ENCODE measurements at places on chromosomes 11 and 22.
A peak's percentile ranks its signal among the peaks of the same experiment; 100 is the strongest.

- H3K27ac ChIP-seq: no peak overlapping the region
- no peak for DNase-seq
- H3K4me3 ChIP-seq: no peak overlapping the region
- H3K4me1 ChIP-seq: no peaks in the 10 kb centered on the region
- no peaks in the 10 kb centered on the region for H3K36me3 ChIP-seq
- H3K27me3 ChIP-seq: no peaks in the 10 kb centered on the region
These were observed 13.2 kb downstream of the C11orf87 start for GRCh38 chr11:109435121-109435742.

- H3K4me1 ChIP-seq: peaks cover 4% of the 10 kb centered on the region
- no peaks in the 10 kb centered on the region for H3K27me3 ChIP-seq
- H3K4me3 ChIP-seq: no peak overlapping the region
- no peak overlapping the region for H3K27ac ChIP-seq
- no peaks in the 10 kb centered on the region for H3K36me3 ChIP-seq
These were observed 232.4 kb downstream of the MIAT start for GRCh38 chr22:26889802-26890201.

DNA sequence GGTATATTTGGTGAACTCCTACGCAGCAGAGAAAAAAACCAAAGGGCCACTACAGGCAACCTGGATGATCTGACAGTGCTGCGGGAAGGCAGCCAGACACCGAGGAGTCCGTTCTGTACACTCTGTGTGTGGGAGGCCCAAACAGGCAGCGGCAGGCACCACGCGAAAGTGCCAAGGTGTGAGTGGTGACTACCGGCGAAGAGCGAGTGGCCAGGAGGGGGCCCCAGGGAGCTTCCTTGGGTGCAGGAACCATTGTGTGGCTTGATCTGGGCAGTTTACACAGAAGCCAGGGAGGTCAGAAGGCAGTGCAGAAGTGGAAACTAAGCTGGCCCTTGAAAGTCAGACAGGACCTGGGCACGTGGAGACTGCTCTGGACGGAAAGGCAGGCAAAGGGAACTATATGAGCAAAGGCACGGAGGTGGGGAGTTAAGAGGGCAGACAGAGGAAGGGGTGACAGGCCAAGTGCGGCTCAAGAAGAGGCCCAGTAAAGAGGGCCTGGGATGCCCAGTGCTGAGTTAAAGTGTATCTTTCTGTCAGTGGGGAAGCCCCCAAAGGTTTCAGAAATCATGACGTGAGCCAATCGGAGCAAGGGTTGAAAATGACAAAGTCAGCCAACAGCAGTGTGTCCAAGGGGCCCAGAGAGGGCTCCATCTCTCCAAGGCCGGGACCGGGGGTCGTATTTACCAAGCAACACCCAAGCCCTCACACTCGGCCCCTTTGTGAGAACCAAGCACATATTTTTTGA is 10.6 kb downstream of the TMEM184B start:
- H3K4me1 ChIP-seq: peaks cover 6% of the 10 kb centered on the region
- H3K4me3 ChIP-seq: no peak overlapping the region
- no peak overlapping the region for H3K27ac ChIP-seq
- DNase-seq: no peak

DNA sequence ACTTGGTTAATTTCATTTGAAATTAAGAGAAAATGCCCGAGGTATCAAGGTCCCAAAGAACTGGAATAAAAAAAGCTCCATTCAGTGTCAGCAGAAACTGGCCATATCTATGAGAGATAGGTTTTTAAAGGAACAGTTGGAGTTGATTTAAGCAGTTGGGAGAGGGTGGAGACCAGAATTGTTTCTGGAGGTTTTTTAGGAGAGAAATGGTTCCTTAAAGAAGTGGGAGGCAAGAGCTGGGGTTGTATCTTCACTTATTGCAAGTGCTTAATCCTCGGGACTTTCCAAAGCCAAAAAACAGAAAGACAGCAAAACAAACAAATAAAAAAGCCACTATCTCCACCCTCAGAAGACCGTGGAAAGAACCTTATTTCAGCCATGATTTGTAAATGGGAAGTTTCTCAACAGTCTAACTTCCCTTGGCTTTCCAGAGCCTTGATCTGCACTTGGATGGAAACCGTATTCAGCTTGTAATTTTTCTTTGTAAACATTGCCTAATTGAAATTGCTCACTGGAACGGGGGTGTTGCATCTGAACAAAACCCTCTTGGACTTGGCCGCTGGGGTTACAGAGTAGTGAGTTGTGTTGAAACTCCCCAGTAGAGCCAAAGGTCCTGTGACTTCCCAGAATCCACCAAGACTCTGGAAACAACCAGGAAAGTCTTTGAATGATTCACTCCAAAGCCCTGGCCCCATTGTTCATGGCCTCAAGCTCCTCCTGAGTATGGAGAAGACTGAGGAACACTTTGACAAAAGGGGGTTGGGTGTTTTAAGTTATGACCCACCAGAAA is 115.6 kb downstream of the SLC1A2 start:
- no peak overlapping the region for H3K27ac ChIP-seq
- H3K27me3 ChIP-seq: no peaks in the 10 kb centered on the region
- DNase-seq: no peak
- H3K4me1 ChIP-seq: no peaks in the 10 kb centered on the region
- H3K36me3 ChIP-seq: no peaks in the 10 kb centered on the region

DNA sequence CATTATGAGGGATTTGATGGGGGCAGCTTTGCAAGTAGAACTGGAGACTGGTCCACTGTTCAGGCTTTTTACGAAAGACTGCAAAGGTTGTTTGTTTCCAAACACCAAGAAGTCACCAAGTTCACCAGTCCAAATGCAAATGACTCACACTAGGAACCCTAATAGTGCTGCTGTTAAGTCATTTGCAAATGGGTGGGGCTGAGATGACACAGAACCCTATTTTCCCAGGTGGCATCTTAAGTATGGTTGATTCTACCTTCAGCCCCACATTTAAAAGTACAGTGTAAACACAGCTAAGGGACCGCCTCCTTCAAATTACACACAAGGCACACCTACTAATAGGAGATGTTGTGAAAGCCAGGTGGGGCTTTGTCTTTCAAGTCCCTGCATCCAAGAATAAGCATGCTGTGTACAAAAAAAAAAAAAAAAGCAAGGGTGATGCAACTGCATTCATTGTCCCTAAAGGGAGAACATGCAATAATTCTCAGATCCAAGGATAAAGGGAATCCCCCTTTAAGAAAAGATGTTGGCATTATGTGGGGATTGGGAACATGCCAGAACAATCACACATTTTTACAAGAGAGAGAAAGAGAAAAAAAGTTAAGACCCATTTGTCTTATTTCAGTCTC is 27.3 kb downstream of the BDNF start:
- H3K27ac ChIP-seq: peak overlapping the region; percentile 16
- H3K36me3 ChIP-seq: no peaks in the 10 kb centered on the region
- H3K4me3 ChIP-seq: no peak overlapping the region
- H3K27me3 ChIP-seq: no peaks in the 10 kb centered on the region
- DNase-seq: no peak

DNA sequence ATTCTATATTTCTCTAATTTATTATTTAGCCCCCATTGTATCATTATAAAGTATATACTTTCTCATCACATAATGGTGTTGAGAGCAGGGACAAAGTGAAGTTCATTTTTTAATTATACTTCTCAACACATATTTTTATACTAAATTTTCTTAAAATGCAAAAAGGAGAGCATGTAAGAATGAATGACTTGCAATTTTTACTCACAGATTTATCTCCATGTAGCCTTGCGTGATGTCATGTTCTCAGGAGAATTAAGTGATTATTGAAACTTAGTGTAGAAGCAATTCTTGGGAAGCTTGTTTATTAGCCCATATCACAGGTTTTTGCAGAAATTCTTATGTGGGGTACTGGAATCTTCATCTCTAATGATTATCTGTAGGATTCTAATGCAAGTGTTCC is 682 bp upstream of the OR5M11 start:
- no peaks in the 10 kb centered on the region for H3K36me3 ChIP-seq
- no peaks in the 10 kb centered on the region for H3K27me3 ChIP-seq
- H3K27ac ChIP-seq: no peak overlapping the region
- H3K4me3 ChIP-seq: no peak overlapping the region
- no peaks in the 10 kb centered on the region for H3K4me1 ChIP-seq

GRCh38 chr22:23034621-23035556 is 35.4 kb upstream of the GNAZ start:
- no peaks in the 10 kb centered on the region for H3K4me1 ChIP-seq
- no peak overlapping the region for H3K4me3 ChIP-seq
- no peak overlapping the region for H3K27ac ChIP-seq
- no peak for DNase-seq
- H3K36me3 ChIP-seq: no peaks in the 10 kb centered on the region

DNA sequence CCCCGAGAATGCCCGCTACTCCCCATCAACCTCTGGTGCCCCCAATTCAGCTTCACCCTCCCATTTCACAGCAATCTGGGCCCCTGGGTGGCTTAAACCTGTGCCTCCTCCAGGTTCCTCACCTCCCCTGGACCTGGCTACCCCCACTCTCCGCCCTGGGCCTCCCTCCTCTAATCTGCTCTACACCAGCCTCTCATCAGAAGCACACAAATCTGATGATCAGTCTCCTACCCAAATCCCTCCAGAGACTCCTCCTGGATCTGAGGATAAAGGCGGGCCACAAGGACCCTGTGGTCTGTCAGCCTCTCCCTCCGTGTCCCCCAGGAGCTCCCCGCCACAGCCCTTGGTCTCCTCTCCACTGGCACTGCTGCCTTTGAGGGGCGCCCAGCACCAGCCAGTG is 23.2 kb upstream of the IGLL1 start:
- H3K4me3 ChIP-seq: no peak overlapping the region
- H3K4me1 ChIP-seq: no peaks in the 10 kb centered on the region
- no peak overlapping the region for H3K27ac ChIP-seq
- H3K36me3 ChIP-seq: no peaks in the 10 kb centered on the region

- H3K4me1 ChIP-seq: no peaks in the 10 kb centered on the region
- H3K27ac ChIP-seq: no peak overlapping the region
- DNase-seq: no peak
- no peaks in the 10 kb centered on the region for H3K27me3 ChIP-seq
- H3K36me3 ChIP-seq: no peaks in the 10 kb centered on the region
- H3K4me3 ChIP-seq: no peak overlapping the region
These were observed 90.9 kb downstream of the NAV2 start for GRCh38 chr11:19803506-19803998.

DNA sequence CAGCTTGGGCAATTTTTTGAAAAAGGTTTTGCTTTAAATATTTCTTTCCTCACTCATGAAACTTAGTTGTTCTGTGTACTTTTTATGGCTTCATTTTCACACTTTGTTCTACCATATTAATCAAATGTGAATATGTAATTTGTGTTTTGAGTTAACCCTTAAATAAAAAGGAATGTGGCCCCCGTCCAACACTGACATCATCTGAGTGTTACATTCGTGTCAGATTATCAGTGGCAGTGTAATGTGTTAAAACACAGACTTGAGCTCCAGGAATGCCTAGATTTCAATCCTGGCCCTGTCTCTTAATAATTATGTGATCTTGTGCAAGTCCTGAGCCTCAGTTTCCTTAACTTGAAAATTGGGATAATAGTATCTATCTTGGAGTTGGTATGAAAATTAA is 5.6 kb downstream of the RTN3 start:
- H3K27me3 ChIP-seq: no peaks in the 10 kb centered on the region
- no peak for DNase-seq
- no peaks in the 10 kb centered on the region for H3K36me3 ChIP-seq
- peaks cover 44% of the 10 kb centered on the region for H3K4me1 ChIP-seq

DNA sequence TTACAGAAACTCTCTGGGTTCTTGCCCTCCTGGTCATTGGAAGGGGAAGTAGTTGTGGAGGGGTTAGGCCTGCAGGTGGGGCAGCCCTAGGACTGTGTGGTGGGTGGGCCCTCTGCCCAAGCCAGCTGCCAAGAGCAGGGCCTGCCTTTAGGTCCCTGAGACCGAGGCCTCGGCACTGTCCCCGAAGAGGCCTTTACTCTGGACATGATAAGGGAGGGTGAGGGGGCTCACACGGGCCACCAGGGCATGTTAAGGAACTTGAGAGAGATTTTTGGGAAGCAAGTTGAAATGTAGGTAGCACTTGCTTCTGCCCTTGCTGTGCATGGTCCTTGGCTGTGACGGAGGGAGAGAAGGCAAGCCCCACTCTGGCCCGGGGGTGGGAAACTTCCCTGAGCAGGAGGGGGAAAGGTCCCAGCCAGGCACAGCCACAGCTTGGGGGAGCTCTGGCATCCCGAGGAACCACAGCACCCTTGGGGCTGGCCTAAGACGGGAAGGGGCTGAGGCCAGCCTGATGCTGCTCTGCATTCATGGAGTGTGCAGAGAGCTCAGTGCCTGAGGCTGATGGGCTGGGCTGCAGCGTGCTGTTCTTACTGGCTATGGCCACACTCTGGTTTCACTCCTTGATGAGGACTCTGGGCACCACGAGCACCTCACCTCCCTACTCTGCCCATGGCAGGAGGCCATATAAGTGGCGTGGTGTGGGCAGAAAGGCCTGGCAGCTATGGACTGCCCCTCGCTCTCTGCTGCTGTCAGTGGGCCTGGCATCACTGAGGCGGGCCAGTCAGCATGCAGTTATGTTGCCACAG is 7.8 kb upstream of the RANBP1 start:
- no peak for DNase-seq
- no peaks in the 10 kb centered on the region for H3K4me1 ChIP-seq
- no peaks in the 10 kb centered on the region for H3K27me3 ChIP-seq
- H3K36me3 ChIP-seq: peaks cover 63% of the 10 kb centered on the region
- no peak overlapping the region for H3K4me3 ChIP-seq
- no peak overlapping the region for H3K27ac ChIP-seq

DNA sequence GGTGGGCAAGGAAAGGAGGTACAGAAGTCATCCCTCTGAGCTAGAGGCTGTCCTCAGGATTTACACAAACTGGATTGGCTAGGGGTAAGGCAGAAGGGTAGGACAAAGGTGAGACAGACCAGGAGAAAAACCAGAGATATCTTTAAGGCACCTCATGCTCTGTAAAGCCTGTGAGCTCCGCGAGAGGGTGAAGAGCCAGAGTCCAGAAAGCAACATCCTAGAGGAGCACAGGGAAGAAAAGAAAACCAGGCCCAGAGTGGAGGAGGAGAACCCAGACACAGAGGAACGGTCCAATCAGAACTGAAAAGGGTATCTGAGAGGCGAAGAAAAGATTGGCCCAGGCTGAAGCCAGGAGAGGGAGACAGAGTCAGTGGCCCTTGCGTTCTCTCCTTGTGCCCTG is 5.1 kb downstream of the SLC37A4 start:
- H3K4me3 ChIP-seq: no peak overlapping the region
- H3K4me1 ChIP-seq: peaks cover 14% of the 10 kb centered on the region
- H3K27me3 ChIP-seq: no peaks in the 10 kb centered on the region
- peaks cover 40% of the 10 kb centered on the region for H3K36me3 ChIP-seq
- H3K27ac ChIP-seq: no peak overlapping the region
- DNase-seq: no peak

DNA sequence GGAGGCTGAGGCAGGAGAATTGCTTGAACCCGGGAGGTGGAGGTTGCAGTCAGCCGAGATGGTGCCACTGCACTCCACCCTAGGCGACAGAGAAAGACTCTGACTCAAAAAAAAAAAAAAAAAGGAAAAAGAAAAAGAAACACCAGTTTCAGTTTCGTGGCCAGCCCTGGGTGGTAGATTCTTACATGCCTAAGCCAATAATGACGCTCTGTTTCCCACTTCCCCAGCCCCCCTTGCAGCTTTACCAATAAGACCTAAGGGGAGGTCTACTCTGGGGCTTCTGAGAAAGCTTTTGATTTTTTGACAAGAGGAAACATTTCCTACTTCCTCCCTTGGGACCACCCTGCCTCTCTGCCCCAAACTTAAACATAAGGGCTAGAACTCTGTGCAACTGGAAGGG is 30.0 kb upstream of the PTPRJ start:
- H3K27ac ChIP-seq: no peak overlapping the region
- H3K4me1 ChIP-seq: peaks cover 14% of the 10 kb centered on the region
- no peaks in the 10 kb centered on the region for H3K36me3 ChIP-seq
- no peaks in the 10 kb centered on the region for H3K27me3 ChIP-seq
- DNase-seq: no peak

GRCh38 chr11:61124574-61125309 is 22.5 kb downstream of the CD5 start:
- no peak overlapping the region for H3K4me3 ChIP-seq
- no peak for DNase-seq
- no peaks in the 10 kb centered on the region for H3K36me3 ChIP-seq
